ENCODE measurements at places on chromosomes 6 and 20.

GRCh38 chr6:166032366-166033200, 135.1 kb downstream of the TBXT start:
- ATAC-seq, result peak; percentile 27

GRCh38 chr6:167452338-167453081, 127.6 kb downstream of the TTLL2 start:
- no peak for ATAC-seq

- no peak for ATAC-seq
Observed at GRCh38 chr6:108596956-108597355, 36.2 kb downstream of the FOXO3 start.

DNA sequence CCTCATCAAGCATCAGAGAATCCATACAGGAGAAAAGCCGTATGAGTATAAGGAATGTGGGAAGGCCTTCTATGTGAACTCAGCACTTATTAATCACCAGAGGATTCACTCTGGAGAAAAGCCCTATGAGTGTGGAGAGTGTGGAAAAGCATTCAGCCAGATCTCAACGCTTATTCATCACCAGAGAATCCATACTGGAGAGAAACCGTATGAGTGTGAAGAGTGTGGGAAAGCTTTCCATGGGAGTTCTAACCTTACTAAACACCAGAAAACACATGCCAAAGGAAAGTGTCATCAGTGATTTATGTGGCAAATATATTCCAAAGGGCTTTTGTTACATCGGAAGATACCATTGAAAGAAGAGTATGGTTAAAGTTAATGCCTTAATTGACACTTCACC, 25.4 kb downstream of the ZKSCAN8 start:
- ATAC-seq, result no peak

DNA sequence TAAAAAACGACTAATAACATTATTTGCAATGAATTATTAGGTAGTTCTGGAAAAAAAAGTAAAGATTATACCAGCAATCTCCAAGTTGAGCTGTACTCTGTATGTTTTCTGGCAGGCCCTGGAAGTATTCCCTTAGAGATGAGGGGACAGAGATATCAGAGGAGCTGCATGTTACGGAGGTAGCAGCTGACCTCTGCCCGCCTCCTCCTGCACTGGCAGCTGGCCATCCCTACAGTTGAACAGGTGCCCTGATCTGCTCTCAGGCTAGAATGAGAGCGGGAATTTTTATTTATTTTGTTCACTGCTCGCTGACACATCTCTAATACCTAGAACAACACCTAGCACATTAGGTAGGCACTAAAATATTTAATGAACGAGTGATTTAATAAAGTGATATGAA, 23.1 kb downstream of the FBXL4 start:
- ATAC-seq, result no peak

GRCh38 chr6:31686483-31686882, 5.6 kb upstream of the LY6G5C start:
- no peak for ATAC-seq

- no peak for ATAC-seq
Observed at GRCh38 chr6:10413262-10413849, 1.5 kb downstream of the TFAP2A start.

GRCh38 chr20:62860924-62861691, 514 bp downstream of the TCFL5 start:
- peak; percentile 44 for ATAC-seq

DNA sequence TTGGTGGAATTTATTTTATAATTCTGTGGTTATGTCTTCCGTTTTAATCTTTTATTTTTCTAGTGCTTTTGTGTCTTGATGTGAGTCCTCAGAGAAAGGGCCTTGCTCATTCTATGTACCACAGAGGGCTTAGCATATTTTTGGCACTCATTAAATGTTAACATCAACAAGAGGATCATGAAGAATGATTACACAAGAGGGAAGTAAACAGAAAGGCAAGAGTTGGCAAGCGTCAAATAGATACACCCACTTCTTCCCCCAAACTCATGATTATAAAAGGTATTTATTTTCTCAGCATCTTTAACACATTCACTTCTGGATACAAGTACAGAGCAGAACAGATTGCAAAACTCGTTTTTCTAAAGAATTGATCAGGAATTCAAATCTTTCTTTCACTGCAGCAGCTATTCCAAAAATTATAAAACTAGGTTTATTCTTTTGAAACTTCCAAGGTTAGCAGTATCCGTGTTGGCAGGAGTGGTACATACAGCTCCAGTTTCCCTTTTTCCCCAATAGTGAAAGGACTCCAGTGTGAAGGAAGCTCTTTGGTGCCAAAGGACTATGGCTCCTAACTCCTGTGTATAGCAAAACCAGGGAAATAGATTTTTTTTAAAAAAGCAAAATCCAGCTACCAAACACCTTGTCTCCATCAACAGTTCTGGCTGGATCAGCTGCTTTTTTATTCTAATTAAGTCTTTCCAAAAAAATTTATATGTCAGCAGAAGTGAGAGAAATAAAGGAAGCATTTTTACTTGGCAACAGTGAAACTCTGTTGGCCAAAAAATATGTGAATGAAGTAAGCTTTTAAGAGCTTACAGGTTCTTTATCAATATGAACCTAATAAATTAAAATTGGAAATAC, 221.9 kb downstream of the ADGRG6 start:
- no peak for ATAC-seq

DNA sequence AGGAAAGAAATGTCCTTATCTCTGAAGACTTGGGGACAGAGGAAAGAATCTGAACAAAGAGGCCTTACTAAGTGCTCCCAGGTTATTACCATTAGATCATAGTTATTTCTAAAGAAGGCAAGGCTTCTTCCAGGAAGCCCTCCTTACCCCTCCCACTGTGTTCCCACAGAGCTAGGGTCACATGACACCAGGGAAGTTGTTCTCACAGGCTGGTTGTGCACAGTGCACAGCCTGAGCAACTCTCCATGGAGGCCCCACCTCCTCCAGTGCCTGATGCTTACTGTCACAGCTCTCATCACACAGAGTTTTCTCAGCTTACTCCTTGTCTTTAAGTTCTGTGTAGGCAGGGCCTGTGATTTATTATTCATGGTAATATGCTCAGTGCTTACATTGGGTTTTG, 68.9 kb upstream of the SCGN start:
- ATAC-seq, result no peak

DNA sequence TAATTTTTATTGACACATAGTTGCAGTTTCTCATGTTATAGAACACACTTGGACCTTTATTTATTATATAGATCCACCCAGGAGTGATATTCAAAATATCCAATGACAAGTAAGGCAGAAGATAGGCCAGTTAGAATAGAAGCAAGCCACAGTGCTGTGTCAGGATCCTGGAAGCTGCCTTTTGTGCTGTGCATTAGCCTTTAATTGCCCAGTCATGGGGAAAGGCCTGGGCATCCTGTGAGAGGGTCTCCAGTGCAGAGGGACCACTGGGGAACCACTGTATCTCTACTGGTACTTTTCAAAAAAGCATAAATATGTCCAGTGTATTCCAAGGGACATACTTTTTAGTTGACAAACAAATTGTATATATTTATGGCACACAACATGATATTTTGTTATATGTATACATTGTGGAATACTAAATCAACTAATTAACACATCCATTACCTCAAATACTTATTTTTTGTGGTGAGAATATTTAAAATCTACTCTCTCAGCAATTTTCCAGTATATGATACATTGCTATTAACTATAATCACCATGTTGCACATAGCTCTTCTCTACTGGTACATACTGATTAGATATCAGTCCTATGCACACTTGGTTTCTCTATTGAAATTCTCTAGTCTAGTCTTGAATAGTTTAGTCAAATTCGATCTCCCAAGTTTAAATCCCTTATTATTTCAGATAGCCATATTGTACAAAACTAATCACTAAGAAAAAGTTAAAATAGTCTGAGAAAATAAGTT, 59.5 kb downstream of the CDC40 start:
- ATAC-seq, result no peak

DNA sequence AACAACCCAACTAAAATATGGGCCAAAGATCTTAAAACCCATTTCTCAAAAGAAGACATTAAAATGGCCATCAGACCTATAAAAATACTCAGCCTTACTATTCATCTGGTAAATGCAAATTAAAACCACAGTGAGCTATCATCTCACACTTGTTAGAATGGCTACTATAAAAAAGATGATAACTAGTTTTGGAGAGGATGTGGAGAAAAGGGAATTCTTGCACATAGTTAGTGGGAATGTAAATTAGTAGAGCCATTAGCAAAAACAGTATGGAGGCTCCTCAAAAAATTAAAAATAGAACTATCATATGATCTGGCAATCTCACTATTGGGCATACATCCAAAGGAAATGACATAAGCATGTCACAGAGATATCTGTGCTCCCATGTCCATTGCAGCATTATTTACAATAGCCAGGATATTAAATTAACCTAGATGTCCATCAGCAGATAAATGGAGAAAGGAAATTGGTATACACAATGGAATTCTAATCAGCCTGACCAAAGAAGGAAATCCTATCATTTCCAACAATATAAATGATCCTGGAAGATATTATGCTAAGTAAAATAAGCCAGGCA, 2.9 kb downstream of the SIRPB1 start:
- no peak for ATAC-seq

- ATAC-seq, result no peak
Observed at GRCh38 chr20:60500038-60500701, 541.9 kb downstream of the CDH26 start.

DNA sequence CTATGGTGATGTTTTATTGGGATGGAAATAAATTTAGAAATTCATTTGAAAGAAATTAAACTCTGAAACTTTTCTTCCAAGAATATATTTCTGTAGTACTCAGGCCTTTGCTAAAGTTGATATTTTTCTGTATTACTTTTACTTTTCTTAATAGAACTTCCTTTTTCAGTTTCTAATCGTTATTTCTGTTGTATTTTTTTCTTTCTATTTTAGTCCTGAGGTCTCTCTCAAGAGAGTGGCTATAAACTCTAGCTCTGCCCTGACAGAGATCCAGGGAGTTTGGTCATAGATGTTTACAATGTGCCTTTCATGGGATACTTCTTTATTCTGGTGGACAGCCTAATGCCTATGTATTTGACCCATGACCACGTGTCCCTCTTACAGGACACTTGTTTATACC, 51.0 kb downstream of the OR2B6 start:
- ATAC-seq, result no peak

DNA sequence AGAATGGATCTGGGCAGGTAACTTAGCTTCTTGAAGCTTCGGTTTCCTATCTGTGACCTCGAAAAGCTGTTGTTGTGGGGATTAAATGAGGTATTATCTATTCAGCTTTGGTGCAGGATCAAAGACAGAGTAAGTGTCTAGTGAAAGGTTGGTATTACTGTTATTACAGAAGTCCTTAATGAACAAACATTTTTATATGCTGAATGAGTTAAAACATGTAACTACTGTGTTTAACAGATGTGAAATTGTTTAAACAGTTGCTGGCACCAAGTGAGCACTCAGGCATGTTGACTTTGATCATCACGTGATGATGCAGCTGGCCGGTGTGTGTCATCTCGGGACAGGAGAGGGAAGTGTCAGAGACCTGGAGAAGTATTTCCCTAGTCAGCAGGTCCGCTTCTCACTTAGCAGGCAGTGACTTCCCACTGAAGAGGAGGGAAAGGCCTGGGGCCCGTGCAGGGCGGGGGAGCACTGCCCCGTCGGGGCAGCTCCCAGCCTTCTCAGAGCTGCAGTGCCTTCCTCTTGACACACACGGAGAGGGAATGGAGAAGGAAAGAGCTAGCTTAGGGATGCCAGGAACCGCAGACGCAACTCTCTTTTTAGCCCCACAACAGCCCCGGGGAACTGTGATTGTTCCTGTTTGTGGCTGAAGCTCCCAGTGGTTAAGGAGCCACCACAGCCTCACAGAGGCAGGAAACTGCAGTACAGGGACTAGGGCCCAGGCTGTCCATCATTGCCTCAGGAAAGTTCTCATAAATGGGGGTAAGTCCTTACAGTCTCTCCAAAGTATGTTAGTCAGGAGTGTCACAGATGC, 18.0 kb downstream of the TUBB2A start:
- peak; percentile 73 for ATAC-seq

- ATAC-seq, result peak; percentile 59
Observed at GRCh38 chr6:158818581-158819212, 471 bp downstream of the EZR start.

DNA sequence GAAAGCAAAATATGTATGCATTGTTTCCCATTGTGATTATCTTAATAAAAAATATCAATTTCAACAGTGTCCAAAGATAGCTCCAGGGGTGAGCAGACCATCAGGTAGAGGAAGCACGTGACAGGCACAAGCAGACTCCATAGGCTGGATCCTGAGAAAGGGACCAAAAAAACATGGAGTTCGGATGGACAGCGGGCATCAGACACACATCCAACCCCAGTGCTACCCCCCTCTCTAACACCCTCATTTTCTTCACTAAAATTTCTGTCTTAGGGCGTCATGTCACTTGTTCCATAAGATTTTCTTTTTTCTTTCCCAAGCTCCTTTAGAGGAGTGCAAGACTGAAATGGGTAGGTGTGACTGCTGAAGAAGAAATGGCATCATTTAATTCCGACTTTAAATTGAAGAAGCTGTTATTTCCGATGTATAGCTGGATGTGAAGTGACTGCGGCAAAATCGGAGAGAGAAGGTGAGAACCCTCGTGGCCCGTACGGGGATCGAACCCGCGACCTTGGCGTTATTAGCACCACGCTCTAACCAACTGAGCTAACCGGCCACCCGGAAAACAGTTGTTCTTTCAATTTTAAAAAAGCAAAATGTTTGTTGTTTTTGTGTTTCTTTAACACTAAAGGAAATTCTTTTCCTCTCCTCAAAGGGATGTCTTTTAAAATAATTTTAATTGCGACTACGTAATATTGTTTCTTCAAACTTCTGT, 10.3 kb upstream of the PRSS16 start:
- no peak for ATAC-seq

- ATAC-seq, result no peak
Observed at GRCh38 chr20:20894280-20894679, 181.8 kb upstream of the RALGAPA2 start.

GRCh38 chr20:44478206-44478605, 2.5 kb downstream of the TTPAL start:
- ATAC-seq, result no peak

DNA sequence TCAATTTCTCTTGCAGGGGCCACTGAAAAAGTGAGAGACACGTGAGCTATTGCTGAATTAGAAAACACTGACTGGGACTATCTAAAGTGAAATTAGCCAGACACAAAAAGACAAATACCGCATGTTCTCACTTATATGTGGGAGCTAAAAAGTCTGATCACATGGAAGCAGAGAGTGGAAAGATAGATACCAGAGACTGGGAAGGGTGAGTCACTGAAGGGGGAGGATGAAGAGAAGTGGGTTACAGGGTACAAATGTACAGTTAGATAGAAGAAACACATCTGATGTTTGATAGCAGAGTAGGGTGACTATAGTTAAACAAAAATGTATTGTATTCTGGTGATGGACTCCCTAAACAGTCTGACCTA, 13.4 kb downstream of the CST3 start:
- no peak for ATAC-seq

- no peak for ATAC-seq
Observed at GRCh38 chr6:8391934-8392333, 43.4 kb downstream of the SLC35B3 start.

- ATAC-seq, result no peak
Observed at GRCh38 chr6:134015719-134016557, 36.5 kb downstream of the SLC2A12 start.

DNA sequence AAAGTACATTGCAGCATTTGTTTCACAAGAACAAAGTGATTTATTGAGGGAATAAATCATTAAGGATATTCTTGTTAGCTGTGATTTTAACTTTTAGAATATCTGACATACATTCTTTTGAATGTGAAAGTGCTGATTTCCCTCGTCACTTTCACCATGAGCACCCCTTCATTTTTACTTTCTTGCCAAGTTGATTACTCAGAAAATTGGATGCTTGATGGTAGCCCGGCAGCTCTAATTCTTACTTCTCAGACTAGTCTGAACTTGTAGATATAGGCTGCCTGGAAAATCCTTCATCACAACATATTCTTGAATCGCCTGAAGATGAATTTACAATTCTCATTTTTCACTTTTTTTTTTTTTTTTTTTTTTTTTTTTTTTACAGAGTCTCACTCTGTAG, 147.1 kb upstream of the SMLR1 start:
- ATAC-seq, result no peak

Measured in stimulated activated memory B cell treated with anti-CD40 and anti-IgM and Interleukin-4, amounts not matched to agents 10 μg/mL and 1 μg/mL and 100 μg/mL, for 72 hours (primary cell).